ENCODE measurements at places on chromosomes 3 and 15.

DNA sequence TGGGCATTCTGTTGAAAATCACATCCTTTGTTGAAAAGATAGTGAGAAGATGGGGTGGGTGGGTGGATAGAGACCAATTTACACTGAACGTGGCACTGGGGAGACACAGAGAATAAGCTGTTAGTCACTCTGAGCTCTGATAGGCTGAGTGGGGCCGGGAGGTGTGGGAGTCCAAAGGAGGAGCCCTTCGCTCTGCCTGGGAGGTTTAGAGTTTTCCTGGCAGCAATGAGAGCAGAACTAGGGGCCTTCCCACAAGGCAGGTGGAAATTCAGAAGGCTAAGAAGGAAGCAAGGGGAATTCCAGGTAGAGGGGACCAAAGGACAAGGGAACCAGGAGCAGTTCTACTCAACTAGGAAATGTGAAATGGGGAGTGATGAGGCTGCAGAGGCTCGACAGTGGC lies 272.7 kb downstream of the RPLP1 start:
- DNase-seq, result no peak

- no peak for DNase-seq
Measured at GRCh38 chr15:94442480-94442879, 211.1 kb downstream of the MCTP2 start.

GRCh38 chr15:51374131-51374530 lies 32.7 kb downstream of the GLDN start:
- no peak for DNase-seq

DNA sequence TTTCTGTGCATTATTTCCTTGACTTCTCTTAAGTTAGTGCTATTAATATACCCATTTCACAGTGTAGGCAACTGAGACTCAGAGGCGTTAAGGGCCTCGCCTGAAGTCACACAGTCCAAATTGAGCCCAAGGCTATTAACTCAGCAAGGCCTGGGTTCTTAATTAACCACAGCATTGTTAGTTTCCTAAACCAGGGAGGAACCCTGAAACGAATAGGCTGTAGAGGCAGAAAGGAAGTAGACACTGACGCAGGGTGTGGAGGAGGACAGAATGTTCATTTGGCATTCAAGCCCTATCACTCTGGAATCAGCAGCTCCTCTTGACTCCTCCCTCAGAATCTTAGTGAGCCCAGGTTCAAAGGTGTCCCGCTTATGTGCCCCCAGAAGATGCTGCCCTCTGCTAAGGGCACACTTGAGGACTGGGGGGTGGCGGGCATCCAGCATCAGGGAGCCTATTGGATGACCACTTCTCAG lies 13.9 kb downstream of the ARHGEF3 start:
- DNase-seq, result no peak

GRCh38 chr3:33664195-33664594 lies 53.9 kb downstream of the CLASP2 start:
- DNase-seq, result no peak

DNA sequence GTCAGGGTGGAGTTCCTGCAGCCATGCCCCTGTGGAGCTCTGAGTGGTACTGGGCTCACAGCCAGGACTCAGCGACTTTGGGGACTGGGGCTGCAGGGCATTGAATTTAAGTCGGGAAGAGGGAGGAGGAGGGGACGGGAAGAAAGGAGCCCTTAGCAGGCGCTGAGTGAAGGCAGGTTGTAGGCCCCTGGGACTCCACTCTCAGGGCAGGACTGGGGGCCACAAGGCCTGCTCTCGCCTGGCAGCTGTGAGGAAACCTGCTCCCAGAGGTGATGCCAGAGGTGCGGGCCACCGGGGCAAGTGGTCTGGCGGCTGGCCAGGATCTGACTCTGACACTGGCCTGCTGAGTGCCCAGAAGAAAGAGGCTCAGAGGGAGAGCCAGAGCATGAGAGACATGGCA lies 73.5 kb downstream of the EPHB3 start:
- DNase-seq, result no peak
